Right ventricle myocardium inferior (tissue), 1 donor: ENCODE measurements at places on chromosomes 2 and 18.

GRCh38 chr2:40353231-40353630, 98.7 kb downstream of the SLC8A1 start:
- DNase-seq = no peak

DNA sequence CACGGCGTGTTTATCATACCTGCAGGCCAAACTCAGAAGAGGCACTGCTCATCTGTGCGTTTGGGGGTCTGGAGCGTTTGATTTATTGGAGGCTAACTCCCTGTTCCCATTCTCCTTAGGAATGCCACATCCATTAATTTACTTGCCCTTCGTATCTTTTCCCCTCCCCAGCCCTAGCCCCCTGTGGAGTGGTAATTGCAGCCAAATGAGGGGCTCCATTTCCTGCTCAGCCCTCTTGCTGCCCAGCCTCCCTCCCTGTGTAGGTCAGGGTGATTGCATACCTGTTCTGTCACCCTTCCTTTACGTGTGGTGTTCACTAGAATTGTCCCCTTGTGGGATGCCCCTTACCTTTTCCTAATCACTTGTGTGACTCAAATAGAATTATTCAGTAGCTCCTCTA, 120.4 kb downstream of the MAP3K20 start:
- DNase-seq = no peak

- DNase-seq = no peak
These were observed 88.5 kb downstream of the ZEB2 start for GRCh38 chr2:144431392-144431783.

DNA sequence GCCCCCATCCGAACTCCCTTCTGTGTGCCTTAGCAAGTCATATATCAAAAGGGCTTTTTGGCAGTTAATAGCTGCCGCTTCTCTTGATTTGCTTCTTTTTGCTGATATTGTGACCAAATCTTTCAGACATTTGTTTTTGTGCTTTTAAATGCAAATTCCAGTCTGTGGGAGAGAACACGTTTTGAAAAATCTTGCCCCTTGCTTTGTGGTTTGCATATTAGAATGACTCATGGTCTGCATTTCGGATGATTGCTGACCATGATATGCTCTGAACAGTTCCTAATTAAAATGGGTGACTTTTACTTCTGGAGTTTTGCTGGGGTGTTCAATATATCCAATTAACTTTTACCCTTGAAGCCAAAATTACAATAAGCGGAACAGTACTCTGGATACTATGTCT, 58.2 kb upstream of the ST6GAL2 start:
- no peak for DNase-seq

GRCh38 chr2:150160058-150160457, 327.4 kb downstream of the RND3 start:
- no peak for DNase-seq

DNA sequence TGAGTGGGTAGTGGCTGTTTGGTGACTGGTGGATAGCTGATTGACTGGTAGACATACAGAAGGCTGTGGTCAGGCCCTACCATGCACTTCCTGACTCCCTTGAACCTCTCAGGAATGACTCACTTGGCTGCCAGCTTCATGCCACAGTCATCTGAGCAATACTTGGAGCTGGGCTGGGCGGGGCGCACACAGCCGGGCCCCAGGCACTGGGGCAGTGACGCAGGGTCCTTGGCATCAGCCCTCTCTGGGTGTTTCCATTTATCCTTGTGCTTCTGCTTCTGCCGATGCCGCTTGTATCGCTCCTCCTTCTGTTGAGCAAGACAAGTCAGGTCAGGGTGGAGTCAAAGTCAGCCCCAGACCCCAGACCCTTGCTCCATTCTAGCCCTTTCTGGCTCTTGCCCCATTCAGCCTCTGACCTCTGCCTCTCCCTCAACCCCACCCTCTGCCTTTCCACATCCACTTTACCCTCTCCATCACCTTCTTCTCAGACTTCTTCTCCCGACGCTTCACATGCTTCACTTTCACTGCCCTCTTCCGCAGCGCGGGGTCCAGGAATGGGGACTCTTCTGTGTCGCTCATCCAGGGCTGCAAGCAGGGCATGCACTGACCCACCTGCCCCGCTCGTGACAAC, 3.0 kb upstream of the MBD1 start:
- peak; percentile 67 for DNase-seq

- DNase-seq = no peak
These were observed 81.3 kb downstream of the OSBPL6 start for GRCh38 chr2:178275600-178275999.

DNA sequence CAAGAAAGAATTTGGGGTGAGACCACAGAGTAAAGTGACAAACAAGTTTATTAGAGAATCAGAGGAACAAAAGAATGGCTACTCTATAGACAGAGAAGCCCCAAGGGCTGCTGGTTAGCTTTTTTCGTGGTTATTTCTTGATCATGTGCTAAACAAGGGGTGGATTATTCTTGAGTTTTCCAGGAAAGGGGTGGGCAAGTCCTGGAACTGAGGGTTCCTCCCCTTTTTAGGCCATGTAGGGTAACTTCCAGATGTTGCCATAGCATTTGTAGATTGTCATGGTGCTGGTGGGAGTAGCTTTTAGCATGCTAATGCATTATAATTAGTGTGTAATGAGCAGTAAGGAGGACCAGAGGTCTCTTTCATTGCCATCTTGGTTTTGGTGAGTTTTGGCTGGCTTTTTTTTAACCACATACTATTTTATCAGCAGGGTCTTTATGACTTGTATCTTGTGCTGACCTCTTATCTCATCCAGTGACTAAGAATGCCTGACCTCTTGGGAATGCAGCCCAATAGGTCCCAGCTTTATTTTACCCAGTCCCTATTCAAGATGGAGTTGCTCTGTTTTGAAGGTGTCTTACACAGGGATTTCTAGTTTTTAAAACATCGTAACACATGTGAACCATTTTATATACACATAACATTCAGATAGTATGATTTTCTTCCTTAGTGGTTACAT, 77.8 kb downstream of the MYO1B start:
- no peak for DNase-seq

GRCh38 chr2:209624192-209624938, 147.3 kb upstream of the UNC80 start:
- no peak for DNase-seq

DNA sequence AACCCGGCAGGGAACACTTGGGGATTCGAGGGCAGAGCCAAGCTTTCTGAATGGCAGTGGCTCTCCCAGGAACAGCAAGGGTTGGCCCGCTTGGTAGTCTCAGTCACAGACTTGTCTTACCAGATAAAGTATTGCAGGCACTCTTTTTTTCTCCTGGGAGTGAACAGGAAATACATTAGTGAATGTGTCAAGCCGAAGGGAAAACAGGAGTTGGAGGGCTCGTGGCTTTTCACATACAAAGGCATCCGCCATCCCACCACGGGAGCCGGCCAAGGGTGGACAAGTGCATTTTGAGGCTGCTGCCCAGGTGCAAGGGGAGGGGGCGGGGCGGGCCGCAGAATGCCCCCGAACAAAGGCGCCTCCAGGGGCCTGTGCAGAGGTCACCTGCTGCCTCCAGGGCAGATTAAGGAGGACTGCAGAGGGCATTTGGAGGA, 163.3 kb upstream of the SIX3 start:
- no peak for DNase-seq

GRCh38 chr2:219620546-219620945, 6.9 kb upstream of the SLC4A3 start:
- no peak for DNase-seq

DNA sequence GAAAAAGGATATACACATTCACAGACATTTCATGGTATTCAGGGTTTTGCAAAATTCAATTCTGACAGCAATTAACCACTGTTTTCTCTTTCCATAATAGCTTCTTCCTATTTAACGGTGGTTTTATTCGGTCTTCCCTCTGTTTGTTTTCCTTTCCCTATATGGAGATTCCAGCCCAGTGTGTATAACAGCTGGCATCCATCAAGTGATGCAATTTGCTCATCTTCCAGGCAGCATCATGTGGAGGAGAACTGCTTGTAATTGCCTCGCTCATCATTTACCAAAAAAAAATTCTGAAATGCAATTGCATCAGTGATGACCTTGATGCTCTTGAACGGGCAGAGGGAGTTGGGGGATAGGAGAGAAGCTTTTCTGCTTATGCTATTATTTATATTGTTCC, 165.9 kb upstream of the PGAP1 start:
- no peak for DNase-seq

DNA sequence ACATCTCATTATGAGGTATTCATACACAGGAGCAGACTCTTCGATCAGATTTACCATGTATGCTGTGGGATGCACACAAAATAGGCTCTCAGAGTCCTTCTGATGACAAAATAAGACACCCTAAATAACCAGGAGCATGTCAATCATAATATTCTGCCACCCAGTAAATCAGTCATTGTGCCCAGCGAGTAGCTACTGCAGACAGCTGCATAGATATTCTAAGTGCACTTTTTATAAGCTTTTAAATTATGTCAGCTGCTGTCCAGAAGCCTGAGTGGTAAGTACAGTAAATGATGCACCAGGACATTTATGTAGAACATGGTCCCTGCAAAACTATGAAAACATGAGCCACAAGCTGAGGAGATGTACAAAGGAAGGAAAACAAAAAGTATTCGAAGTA, 102.9 kb downstream of the CCDC141 start:
- DNase-seq = no peak

DNA sequence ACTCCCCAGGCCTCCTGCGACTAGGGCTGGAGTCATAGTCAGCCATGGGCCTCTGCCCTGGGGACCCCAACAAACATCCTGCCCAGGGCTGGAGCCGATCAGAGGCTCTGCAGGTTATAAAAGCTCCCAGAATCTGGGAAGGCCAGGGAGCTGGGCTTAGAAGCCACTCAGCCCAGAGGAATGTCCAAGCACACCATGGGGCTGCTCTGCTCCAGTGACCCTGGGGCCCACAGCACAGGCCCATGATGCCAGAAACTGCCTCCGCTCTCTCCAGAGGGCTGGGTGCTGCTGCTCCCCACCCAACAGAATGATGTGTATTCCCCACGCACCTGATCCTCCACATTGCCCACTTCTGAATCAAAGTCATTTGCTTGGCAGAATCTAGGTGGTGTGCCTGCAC, 88.5 kb downstream of the ARMC9 start:
- no peak for DNase-seq

DNA sequence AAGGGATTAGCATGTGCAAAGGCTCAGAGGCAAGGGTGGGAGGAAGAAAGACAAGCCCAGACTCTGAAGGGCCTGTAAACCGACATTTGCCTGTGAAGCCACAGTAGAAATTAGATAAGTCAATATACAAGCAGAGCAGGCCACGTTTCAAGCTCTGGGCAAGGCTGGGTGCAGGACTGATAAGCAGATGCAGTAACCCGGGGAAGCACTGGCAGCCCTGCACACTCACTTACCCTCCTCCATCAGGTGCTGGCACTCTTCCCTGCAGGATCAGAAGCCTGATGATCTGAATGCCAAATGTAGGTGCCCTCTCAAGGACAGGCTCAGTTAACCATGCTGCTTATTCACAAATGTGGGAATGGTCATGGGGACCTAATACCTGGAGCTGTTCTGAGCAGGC, 46.3 kb upstream of the RAB12 start:
- DNase-seq = peak; percentile 77

GRCh38 chr2:236572482-236572881, 2.9 kb downstream of the ACKR3 start:
- peak; percentile 79 for DNase-seq

DNA sequence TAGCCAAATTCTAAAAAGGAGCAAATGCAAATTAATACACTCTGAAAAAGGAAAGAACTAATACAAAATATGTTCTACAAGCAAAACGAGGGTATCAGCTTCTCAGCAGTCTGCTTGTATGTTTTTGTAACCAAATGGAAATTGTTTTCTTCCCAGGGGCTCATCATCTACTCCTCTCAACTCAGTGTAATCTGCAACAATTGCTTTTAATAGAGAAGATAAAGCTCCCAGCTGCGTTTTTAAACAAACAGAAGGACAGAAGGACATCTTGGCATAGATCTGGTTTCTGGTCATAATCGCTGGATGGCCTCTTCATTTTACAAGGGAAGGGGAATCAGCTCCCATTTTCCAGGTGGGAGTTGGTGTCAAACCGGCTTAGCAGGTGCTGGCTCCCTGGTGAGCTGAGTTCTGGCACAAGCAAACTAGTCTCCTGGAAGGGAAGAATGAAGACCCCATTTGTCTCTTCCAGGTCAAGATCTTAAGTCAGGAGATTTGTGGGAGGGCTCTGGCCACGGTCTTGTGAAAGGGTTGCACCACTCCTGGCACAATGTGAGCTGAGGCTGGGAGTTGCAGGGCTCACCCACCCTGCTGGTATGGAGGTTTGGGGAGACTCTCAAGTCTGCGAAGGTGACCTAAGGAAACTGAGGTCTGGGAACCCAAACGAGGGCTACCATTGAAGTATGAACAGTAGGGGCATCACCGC, 41.6 kb downstream of the NPPC start:
- no peak for DNase-seq

- DNase-seq = no peak
These were observed 47.6 kb upstream of the MSTN start for GRCh38 chr2:190110131-190110530.

- no peak for DNase-seq
These were observed 537.1 kb upstream of the ID2 start for GRCh38 chr2:8144785-8145184.

DNA sequence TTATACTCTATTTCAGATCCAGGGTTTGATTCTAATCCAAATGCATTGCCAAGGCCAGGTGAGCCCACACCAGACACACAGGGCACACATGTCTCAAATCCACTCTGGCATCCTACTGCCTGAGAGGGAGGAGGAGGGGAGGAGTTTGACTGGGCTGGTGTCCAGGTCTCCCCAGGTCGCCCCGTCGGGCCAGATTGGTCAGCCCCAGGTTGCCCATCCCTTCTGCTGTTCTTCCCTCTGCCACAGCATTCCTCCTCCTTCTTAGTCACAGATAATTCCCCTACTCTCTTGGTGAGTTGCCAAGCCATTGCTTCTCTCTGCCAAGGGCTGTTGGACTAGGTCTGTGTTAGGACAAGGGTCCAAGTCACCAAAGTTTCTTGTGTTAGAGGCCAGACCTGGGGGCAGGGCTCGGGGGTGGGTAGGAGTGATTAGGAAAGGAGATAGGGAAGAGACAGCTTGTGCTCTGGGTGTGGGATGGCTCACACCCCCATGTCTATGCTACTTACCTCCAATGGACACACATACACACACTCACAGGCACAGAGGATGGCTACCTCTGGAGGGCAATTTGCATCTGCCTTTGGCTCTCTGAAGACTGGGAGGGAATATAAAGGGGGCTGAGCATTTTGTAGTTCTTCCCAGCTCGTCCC, 2.5 kb upstream of the EGR4 start:
- DNase-seq = no peak

- no peak for DNase-seq
These were observed 227.6 kb upstream of the HNRNPA3 start for GRCh38 chr2:176984987-176985386.

DNA sequence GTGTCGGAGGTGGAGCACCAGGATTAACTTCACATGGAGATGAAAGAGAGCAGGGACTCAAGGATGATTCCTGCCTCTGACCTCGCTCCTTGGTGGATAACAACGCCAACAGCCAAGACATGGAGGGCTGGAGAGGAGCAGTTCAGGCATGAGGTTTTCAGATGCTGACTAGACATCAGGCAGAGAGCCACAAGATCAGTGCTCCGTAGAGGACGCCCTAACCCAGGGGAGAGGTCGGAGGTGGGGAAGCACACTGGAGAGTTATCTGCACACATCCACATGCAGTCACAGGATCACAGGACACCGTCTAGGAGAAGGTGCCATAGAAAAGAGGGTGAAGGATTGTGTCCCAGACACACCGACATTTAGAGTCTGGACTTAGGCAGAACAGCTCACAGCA, 344.3 kb downstream of the EIPR1 start:
- DNase-seq = no peak

- no peak for DNase-seq
These were observed 30.1 kb downstream of the MROH2A start for GRCh38 chr2:233807966-233808935.
